ENCODE measurements at places on chromosomes 12 and 14. TPM values are rescaled to one million over a fixed set of nuclear protein-coding genes. Genes with fewer than 3 reads are reported as not detected.

- no peak for DNase-seq
Observed at GRCh38 chr14:22558221-22558913, 30.7 kb downstream of the DAD1 start.

GRCh38 chr12:561908-562593 is 101.2 kb downstream of the NINJ2 start:
- DNase-seq: no peak

Gene GPRC5D
- not detected for total RNA-seq

Gene GLIPR1L1
- not detected for total RNA-seq

DNA sequence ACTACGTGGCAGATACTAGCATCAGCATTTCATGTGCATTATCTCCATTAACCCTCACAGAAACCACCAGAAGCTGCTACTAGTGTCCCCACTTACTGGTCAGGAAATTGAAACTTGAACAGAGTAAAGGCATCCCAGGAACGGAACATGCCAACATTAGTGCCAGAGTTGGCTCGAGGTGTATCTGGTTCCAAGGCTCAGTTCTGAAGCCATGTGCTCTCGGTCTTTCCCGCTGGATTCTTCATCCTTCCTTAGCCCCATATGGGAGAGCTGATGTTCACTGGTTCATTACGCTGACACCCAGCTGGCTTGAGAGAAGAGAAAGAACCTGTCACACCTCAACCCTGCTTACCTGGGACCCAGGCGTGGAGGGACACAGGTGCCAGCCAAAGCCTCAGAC is 91.5 kb downstream of the TBX5 start:
- DNase-seq: no peak

GRCh38 chr12:88544991-88545980 is 35.0 kb downstream of the KITLG start:
- peak; percentile 20 for DNase-seq

DNA sequence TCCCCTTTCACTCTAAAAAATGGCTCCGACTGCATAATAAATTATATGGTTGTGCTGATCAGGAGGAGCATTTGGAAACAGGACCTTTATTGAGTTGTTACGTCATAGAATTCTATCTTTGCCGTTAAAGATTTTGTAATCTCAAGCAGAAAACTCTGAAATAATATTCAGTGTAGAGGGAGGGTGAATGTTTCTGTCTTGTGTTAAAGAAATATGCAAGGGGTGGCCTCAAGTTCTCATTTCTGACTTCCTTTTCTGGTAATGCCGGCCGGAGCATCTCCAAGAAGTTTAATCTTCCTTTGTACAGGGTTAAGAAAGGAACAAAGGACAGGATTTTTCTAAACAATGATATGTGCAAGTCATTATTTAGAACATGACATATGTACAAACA is 165.1 kb downstream of the SLC38A4 start:
- no peak for DNase-seq

Gene FOXN4
- not detected for total RNA-seq

DNA sequence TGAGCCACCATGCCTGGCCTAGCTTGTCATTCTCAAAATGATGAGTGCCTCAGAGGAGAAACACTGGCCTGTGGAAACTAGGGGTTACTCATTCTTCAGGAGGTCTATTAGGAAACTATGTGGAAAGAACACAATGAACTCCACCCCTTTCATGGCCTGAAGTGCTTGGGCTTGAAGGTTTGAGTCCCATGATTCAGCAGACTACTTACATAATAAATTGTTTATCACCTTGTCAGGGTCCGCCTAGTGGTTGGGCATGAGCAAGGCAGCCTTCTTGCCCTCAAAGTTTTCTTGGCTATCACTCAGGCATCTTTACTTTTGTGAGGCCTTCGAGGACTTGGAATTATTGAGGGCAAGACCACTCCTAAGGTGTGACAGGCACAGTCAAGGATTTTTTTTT is 251.2 kb downstream of the ACSS3 start:
- DNase-seq: peak; percentile 51

- no peak for DNase-seq
Observed at GRCh38 chr12:49334226-49334625, 2.8 kb downstream of the C1QL4 start.

- DNase-seq: no peak
Observed at GRCh38 chr12:103334466-103334865, 161.3 kb downstream of the C12orf42 start.

Gene PPM1H
- total RNA-seq: 3.0 TPM

Gene RPL10L
- total RNA-seq: not detected

DNA sequence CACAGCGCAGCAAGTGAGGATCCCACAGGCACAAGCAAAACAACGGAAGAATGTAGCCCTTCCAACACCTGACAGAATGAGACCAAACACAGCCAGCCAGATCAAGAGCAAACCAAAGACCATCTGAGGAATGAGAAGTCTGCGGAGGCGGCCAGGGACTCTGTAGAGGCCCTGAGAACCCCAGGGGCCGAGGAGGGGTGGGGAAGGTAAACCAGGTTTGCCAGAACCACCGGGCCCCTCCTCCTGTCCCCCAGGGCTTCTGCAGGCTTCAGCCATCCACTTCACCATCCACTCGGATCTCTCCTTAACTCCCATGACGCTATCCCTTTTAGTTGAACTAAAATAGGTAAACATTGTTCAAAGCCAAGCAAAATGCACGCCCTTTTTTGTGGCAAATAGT is 37.4 kb downstream of the ZCRB1 start:
- no peak for DNase-seq

Gene RNASE4
- 0.82 TPM for total RNA-seq

Gene KLHL28
- 2.1 TPM for total RNA-seq

DNA sequence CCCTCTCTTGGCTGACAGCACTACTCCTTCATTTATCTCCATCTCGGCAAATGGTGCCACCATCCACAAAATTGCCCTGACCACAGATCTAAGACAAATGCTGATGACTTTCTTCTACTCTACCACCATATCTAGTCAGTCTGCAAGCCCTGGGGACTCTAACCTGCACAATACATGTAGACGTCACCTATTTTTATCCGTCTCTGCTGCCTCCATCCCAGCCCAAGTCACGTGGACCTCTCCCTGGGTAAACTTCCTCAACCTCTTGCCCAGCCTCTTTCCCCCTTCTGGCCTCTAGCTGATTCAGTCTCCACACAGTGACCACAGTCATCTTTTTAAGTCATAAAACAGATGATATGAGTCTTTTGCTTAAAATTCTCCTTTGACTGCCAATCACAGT is 1203.0 kb downstream of the AACS start:
- DNase-seq: no peak

DNA sequence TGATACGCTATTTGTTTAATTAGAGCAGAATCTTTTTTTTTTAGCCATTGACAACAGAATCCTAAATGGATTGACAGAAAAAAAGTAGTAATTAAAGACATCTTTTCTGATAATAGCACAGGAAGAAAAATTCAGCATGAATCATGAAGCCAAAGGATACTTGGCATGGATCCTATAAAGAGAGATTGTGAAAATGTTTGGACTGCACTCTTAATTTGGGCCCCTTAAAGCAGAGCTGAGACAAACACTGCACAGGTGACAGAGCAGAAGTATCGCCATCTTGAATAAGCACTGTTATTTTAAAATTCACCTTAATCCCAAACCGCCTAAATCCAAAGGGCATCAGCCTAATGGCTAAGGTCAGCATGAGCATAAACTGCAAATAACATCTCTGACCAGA is 48.8 kb upstream of the SEL1L start:
- DNase-seq: no peak

Gene SOX5
- total RNA-seq: 0.05 TPM

DNA sequence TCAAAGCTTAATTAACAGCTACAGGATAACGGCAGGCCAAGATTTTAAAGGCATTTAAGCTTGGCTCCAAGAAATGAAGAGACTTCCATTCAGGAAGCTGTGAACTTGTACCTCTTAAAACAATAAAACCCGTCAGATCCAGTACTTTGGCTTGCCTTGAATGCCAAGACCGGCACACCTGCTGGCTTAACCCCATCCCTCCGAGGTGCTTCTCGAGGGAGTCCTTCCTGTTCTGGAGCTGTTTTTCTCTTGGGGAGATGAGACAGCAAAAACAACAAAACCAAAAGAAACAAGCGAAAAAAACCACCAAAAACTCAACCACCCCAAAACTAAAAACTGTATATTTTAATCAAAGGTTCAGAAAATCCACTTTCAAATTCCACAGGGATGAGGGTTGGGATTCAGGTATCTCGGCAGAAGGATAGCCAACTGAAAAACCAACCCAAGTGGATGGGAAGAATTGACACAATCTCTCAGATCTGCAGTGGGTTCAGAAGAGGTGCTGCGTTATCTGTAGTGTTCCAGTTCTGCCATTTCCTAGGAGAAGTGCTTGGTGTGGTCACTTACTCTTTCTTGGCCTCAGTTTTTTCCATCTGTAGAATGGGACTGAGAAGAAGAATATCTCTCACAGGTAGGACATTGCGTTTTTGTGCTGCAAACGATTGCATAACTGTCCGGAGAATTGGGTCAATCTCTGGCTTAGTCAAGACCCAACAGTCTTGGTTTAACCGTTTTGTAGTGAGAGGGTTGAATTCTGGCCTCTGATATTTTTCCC is 420.1 kb downstream of the VRK1 start:
- DNase-seq: no peak

Gene CALM1
- 285 TPM for total RNA-seq

- DNase-seq: no peak
Observed at GRCh38 chr12:51984657-51985056, 22.1 kb upstream of the TAMALIN start.

GRCh38 chr14:35068238-35069012 is 22.4 kb downstream of the FAM177A1 start:
- no peak for DNase-seq

DNA sequence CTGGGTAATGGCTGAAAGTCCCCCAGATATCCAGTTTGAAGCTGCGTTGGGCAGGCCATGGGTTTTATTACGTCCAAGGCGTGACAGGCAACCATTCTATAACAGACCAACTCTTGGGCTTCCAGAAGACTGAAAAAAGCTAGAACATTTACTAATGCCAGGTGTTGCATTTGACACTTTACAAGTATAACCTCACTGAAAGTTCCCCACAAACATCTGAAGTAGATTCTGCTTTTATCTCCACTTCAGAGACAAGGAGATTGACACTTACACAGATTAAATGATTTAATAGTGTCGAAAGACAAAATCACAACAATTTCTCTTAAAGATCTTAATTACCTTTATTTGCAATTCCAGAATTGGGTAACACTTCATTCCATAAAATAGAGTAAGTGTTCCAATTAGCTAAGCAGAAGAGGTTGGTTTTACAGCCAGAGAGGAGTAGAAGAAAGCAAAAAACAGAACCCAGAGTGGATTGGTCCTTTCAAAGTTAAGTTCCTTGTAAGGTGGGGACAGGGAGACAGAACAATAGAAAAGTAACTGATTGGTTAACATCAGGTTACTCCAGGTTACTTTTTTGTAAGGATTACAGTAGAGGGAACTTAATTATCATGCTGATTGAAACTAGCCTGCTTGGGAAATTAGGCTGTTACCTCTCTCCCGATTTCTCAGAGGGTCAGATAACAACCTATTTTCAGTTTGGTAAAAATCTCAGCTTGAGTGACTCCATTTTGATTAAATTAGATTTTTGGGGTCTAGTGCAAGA is 11.3 kb downstream of the SOCS2 start:
- no peak for DNase-seq

- no peak for DNase-seq
Observed at GRCh38 chr12:51687614-51688013, 96.6 kb downstream of the SCN8A start.

Gene ULK1
- total RNA-seq: 1.8 TPM

Gene PPM1A
- 11.1 TPM for total RNA-seq

Gene NKX2-1
- total RNA-seq: not detected

- no peak for DNase-seq
Observed at GRCh38 chr12:49588281-49588680, 17.2 kb downstream of the FAM186B start.

DNA sequence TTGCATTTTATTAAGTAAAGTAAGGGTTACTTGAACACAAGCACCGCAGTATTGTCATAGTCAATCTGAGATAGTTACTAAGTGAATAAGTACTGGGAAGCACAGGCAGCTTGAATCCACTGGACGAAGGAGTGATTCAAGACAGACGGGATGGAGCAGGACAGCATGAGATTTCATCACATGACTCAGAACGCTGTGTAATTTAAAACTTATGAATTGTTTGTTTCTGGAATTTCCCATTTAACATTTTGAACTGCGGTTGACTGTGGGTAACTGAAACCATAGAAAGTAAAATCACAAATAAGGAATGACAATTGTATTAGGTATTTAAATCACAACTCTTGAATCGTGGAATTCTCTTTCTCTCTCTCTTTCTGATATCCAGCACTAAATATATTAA is 1630.4 kb upstream of the SEL1L start:
- peak; percentile 79 for DNase-seq

Gene ADCY6
- total RNA-seq: 15.6 TPM

DNA sequence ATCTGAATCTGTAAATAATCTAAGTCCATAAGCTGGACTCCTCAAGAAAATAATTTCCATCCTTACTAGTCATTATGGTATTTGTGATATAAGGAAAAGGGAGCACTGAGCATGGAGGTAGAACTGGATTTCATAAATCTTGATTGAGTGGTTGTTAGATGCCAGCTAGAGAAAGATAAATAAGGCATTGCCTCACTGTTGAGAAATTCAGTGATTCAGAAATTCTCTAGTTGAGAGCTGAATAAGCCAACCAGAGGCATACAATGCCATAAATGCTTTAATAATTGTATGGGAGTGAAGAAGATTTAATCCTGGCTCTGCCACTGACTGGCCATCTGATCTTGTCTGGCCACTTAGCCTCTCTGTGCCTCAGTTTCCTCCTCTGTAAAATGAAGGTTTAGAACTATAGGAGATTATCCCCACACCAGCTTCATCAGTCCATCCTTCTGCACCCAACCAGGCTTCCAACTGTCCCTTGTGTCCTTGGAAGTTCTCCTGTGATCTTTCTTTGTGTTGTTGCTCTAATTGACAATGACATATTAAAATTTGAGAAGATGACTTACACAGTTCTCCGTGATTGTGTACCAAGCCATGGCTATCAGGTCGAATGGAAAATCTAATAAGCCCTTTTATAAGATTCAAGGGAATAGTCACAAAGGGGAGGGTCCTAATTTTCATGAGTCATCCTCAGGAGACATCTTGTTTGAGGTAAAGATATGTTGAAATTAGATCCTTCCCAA is 394.3 kb downstream of the EGLN3 start:
- DNase-seq: no peak

GRCh38 chr12:116532428-116532827 is 26.8 kb upstream of the MAP1LC3B2 start:
- no peak for DNase-seq

DNA sequence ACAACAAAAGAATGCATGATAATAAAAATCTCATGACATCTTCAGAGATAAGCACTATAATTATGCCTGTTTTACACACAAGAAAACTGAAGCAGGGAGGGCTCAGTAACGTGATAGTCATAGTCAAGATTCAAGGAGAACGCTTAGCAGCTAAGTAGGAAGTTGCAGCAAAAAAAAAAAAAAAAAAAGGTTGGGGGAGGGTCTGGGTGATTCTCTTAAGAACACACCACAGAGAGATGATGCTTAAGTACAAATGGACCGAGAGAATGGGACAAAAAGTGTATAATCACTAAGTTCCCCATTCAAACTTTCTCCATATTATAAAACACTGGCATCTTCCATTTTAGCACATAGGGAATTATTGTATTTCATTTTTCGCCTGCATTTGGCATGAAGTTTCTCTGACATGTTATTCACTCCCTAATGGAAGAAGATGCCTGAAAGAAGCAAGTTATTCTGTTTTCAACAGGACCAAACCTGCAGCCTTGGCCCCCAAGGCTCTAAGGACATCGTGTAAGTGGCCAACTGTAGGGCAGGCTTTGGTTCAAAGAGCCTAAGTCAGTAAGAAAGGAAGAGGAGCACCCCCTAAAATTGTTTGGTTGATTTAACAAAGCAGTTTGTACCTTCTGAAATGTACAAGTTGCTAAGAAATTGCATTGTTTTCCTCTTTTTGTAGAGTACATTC is 142.9 kb upstream of the TMPO start:
- DNase-seq: no peak

Gene OR10AD1
- total RNA-seq: not detected
